ENCODE measurements at places on chromosomes 5 and 9.
A peak's percentile ranks its signal among the peaks of the same experiment; 100 is the strongest.

GRCh38 chr9:133642708-133643361, 6.7 kb downstream of the DBH start:
- DNase-seq: no peak

DNA sequence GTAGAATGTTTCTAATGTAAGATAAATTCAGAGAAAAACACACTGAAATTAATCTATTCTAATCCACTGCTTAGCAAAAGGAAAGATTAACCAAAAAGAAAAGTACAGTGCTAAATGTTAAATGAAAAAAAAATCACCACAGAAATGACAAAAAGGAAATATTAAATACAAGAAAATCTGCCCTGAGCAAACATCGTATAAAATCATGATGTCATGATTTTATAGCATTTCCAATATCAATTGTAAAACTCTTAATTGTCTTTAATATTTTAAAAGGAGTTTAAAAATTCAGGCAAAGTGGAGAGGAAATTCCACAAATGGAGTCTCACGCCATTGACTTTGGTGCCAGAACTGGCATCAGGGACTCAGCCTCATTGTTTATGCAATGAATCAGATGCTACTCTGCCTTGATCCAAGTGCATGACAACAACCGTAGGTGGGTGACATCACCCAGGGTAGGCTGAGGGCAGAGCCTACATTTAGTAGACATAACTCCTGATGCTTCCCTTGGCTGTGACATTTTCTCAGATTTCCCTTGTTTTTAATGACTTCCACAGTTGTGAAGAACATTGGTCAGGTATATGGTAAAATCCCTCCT, 696.8 kb downstream of the SEMA5A start:
- no peak for DNase-seq

DNA sequence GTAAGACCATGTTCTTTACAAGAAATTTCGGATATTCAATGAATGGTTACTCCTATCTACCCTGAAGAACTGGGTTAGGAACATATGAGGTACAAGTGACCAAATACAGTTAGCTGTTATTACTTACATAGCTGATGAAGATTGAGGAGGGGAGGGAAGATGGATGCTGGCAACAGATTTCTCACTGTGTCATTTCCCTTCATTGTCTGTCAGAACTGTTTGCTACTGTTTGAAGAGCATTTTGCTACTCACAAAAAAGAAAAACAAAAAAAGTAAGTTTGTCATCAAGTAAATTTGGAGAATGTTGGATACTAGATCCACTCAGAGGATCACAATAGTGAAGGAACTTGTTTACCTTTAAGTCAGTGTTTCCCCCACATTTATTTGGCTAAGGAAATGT, 53.7 kb downstream of the ENC1 start:
- no peak for DNase-seq

DNA sequence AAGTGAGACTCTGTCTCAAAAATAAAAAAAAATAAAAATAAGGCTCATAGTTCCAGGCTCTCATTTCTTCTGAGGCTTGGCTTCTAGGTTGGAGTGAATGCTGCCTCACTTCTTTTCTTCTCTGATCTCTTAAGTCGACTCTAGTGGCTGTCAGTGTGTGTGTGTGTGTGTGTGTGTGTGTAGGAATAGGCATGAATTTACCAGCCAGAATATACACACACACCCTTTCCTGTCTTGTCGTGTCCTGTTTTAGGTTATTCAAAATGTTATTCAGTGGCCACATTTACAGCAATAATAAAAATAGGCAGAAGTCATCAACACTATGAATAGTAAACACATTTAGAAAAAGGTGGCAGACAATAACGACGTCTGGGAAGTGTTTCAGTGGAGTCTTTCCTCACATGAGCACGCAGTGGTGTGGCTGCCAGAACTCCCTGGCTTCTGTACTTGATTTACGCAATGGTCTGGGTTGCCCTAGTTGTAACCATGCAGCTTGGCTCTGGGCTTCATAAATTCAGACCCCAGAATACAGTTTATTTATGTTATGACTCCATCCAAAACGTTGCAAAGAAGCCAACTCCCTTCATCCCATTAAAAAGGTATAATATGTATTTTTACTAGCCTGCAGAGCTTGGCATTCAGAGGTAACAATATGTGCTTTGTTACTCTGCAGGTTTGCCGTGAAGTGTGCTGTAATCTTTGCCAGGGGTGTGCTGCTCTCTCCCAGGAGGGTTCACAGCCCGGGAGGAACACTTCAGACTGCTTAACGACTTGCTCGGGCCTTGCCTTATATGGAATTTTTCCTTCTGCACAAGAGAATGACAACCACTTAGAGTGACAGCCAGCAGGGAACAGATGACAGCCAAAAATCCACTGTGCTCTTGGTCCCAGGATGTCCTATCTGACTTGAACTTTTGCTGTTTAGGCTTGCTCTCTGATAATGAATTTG, 34.4 kb upstream of the PALM2AKAP2 start:
- DNase-seq: no peak

DNA sequence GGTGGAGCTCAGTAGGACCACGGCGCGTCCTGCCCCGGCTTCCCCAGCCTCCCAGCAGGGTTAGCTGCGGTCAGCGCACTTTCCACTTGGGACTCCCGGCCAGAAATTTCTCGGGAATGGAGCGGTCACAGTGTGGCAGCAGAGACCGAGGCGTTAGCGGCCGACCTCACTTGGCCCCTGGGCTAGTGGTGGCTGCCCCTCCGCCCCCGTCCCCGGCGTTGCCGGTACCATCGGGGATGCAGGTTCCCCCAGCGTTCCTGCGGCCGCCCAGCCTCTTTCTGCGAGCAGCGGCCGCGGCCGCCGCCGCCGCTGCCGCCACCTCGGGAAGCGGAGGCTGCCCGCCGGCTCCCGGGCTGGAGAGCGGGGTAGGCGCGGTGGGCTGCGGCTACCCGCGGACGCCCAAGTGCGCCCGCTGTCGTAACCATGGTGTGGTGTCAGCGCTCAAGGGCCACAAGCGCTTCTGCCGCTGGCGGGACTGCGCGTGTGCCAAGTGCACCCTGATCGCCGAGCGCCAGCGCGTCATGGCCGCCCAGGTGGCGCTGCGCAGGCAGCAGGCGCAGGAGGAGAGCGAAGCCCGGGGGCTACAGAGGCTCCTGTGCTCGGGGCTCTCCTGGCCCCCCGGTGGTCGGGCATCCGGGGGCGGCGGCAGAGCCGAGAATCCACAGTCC, 460 bp downstream of the DMRTA1 start:
- peak; percentile 56 for DNase-seq

DNA sequence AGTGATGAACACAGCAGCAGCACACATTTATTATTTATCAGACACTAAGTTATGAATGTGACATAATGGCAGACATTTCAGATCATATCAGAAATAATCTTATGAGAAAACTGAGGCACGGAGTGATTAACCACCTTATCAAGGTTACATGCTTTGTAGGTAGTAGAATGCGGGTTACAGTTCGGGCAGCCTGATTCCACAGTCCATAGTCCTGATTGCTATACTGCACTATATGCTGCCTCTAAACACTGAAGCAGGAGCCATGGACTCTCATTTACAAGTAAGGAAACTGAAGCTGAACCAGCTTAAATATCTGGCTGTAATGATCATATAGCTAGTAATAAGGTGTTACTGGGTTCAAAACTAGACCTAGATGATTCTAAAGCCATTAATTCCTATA, 291.3 kb upstream of the ADAMTSL1 start:
- no peak for DNase-seq

GRCh38 chr9:98289614-98290201, 34.3 kb upstream of the TBC1D2 start:
- peak; percentile 15 for DNase-seq

DNA sequence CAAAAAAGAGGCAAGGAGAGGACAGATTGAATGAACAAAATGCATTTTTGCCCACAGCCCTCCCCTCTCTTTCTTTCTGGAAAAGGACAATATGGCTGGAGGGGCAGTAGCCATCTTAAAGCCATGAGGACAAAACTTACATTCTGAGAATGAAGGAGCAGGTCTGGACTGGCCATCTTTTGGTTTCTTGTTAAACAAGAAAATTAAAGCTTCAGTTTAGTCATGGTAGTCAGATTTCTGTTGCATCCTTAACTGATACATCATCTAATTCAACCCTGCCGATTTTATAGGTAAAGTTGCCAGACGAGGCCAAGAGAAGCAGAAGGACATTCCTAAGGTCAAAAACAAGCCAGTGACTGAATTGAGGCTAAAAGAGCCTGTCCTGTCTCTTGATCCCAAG, 31.5 kb upstream of the INSYN2B start:
- DNase-seq: no peak

DNA sequence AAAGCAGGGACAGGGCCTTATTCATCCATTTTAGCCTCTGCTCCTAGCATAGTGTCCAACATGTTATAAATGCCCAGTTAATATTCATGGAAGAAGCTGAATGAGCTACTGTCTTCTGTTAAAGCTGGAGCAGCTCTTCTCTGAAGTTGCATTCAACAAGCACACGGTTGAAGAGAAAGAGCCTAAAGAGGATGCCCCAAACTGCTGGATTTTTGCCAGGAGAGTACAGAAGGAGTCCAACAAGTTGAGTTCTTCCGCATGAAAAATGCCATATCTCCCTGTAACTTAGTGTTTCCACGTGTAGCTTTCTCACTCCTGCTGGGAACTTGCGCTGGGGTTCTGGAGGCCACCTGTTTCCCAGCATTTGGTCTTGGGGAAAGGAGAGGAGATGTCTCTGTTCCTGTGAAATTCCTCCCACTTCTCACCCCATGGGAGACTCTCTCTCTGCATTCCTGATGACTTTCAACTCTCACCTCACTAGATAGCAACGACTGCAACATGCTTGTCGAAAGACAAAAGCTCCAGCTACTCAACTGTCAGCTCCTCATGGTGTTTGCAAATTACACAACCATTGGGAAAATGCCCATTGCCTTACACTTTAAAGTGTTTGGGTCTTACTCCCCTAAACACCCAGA, 122.8 kb downstream of the KIF4B start:
- DNase-seq: no peak

DNA sequence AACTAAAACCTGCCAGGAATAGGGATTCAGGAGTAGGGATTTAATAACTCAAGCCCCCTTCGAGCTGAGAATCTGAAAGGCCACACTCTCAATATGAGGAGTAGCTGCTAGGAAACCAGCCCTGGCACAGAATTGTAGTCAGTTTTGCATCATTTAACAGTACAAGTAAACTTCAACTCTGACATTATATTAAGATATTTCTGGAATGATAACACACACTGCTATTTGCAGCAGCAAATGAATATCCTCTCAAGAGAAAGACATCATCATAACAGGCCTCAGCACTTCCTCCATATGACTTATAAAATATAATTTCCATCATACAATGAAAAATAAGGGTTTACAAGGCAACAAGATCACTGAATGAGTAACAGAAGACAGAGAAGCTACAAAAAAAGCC, 138.2 kb upstream of the RFX3 start:
- DNase-seq: no peak

DNA sequence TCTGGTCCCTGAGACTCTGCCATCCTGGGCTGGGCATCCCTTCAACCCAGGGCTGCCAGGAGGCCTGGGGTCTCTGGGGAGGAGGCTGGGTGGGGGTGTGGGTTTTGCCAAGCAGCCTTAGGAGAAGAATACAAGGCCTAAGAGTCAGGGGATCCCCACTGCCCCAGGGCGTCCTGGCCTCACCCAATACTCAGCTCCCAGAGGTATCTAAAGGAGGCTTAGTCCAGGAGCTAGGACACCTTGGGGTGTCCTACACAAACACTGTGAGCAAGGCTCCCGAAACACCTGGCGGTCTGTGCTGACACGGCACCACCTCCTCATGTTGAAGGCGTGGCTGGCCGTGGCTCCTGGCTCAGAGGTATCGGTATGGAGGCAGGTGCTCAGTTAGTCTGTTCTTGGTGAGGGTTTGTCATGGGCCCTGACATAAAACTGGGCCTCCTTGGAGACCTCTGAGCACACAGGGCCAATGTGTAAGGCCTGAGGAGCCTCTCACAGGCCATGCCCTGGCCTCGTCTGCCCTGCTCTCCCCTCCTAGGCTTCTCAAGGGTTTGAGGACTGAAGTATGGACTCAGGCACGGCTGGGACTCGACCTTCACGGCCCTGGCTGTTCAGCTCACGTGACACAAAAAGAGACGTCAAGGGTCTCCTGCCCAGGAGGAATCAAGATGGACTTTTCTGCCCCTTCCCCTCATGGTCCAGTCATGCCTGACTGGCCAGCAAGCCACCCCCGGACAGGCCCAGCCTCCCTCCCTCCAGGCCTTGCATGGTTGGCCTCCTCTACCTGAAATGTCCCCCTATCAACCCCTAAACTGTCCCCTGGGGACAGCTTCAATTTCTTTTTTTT, 277.3 kb downstream of the FSTL4 start:
- no peak for DNase-seq

DNA sequence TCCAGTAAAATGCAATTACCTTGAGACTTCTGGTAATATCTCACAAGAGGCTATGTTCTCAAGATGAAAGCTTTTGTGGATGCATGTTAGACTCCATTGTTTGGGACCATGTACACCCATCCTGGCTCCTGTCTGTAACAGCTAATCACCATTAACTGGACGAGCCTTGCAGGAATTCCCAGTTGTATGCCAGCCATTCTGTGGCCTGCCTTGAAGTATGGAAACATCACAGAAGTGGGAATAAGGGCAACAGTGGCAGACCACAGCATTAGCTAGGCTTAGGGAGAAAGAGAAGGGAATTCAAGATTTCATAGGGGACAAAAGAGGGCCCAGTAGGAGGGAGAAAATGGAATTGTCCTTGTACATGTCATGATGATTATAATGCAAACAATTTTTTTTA, 79.0 kb downstream of the RORB start:
- DNase-seq: no peak

GRCh38 chr9:122032346-122032745, 60.8 kb downstream of the TTLL11 start:
- DNase-seq: no peak

DNA sequence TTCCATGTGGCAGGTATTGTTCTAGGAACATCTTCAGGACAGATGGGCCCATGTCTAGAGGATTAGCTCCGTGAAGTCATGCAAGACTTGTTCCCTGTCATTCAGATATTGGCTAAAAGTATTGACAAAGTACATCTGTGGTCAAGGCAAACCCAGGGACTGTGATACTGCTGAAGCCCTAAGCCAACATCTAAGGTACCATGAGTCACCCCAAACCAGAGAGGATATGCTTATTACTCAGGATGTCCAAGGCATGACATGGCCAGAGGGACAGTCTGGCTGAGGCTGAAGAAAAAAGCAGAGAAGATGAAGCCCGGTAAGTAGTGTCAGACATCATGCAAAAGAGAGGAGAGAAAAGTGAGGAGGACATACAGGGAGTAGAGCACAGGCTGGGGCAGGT, 31.0 kb downstream of the HMHB1 start:
- no peak for DNase-seq

DNA sequence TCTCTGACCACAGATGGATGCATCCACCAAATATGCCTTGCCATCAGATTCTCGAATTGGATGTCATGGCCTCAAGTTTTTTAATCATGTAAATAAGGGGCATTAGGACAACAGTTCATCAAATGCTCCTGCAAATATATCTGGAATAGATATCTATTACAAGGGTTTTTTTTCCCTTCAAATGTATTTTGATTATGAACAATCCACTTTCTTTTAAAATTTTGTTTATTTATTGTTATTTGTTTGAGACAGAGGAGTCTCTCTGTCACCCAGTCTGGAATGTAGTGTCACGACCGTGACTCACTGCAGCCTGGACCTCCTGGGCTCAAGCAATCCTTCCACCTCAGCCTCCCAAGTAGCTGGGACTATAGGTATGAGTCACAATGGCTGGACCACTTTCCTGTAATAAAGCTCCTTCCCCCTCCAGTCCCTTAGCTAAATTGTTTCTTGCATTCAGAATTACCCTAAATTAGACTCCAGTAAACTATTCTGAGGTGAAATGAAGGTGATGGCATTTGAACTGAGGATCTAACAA, 1412.1 kb downstream of the EFNA5 start:
- DNase-seq: no peak
